ENCODE measurements at places on chromosomes 7 and 10.

- no peak for DNase-seq
Observed at GRCh38 chr7:156028521-156028920, 216.3 kb upstream of the SHH start.

DNA sequence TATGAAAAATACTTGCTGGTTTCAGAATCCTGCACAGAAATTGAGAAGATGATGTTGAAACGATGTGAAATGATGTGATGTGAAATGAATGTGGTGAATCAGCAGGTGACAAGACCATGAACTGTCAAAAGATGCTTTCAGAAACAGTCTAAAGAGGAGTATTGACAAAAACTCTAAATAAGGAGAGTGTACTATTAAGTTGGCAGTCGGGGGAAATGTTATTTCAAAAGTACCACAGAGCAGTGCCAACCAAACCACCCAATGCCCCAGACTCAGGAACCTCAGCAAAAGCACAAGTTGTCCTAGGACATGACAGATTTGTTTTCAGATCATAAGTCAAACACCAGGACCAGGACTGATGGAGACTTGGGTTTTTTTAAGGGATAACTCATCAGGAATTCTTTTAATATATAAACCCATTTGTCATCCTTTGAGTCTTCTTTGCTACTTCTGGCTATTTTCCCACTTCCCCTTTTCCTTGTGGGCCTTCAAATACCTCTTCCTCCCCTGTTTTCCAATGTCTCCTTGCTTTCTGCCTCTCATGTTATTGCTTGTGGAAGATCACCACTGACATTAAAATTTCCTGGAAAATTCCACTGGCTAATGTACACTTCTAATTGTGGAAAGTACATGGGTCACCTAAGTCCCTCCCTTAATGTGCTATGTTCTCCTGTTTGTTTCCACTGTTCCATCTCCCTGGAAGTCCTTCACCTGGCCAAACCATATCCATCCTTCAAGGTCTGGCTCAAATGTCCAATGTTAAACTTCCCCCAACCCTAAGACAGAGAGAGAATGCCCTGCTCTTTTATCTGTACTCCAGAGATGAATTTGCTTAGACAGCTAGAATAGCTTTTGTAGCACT lies 10.2 kb upstream of the PPP1R3C start:
- no peak for DNase-seq

DNA sequence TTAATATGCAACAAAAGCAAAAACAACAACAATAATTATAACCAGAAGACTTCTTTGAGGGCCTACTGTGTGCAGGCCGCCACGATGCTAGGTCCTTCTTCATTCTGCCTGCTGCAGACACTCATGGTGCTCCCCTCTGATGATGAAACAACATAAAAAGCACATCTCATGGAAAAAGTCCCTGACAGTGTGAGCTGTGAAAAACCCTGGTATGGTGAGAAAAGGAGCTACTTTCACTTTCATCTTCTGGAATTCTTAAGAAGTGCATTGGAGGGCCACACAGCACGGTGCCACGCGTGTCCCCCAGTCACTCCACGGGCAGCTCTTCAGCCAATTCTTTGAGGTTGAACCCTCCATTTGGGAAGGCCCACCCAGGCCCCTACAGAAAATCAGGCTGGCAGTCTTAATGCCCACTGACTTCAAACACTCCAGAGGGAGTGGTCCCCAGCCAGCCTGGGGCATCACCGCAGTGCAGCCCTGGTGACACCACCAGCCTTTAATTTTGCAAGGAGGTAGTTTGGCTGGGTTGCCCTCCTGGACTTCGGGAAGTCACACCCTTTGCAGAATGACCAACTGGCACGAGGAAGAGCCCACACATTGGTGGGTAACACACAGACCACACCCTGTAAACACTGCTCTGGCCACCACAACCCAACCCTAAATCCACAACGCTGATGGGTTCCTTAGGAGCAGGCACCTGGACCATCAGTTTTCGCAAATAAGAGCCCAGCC lies 7.7 kb downstream of the KCNMA1 start:
- no peak for DNase-seq

DNA sequence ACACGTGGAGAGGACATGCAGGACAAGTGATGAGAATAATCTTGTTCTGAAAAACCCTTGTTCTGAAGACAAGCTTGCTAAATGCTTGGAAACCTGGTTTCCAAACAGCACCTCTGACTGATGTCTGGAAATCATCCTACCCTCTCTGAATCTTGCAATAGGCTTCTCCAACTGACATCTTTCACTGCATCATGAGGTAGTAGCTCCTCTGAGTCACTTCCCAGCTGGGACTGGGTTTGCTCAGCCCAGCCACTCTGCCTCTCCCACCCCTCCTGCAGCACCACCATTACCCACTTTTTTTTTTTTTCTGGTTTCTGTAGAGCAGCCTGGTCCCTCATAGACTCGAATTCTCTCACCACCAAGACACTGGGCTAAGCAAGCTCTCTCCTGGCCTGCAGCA lies 919.8 kb downstream of the GRID1 start:
- no peak for DNase-seq

- DNase-seq, result no peak
Observed at GRCh38 chr10:86664341-86665217, 3.7 kb upstream of the LDB3 start.

DNA sequence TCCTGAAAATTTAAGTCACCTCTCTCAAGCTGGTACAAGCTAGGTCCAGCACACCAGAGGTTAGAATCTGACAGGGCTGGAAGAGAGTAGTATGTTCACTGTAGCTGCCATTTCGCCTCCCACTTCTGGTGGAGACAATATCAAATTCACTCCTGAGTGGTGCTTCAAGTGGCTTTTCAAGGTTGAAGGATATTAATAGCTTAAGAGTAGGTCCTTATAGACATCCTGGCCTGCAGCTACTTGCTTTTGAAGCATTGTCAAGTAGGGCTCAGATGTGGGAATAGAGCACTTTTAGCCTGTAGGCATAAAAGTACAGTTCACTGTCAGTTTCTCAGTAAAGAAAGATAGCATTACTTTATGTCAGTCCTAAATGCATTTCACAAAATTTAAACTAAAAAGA lies 270.5 kb upstream of the PLPP4 start:
- no peak for DNase-seq

- DNase-seq, result no peak
Observed at GRCh38 chr7:100016215-100016901, 962 bp downstream of the ZKSCAN1 start.

Measured in glutamatergic neuron (in vitro differentiated cells).